ENCODE measurements at places on chromosomes 3 and 15.

DNA sequence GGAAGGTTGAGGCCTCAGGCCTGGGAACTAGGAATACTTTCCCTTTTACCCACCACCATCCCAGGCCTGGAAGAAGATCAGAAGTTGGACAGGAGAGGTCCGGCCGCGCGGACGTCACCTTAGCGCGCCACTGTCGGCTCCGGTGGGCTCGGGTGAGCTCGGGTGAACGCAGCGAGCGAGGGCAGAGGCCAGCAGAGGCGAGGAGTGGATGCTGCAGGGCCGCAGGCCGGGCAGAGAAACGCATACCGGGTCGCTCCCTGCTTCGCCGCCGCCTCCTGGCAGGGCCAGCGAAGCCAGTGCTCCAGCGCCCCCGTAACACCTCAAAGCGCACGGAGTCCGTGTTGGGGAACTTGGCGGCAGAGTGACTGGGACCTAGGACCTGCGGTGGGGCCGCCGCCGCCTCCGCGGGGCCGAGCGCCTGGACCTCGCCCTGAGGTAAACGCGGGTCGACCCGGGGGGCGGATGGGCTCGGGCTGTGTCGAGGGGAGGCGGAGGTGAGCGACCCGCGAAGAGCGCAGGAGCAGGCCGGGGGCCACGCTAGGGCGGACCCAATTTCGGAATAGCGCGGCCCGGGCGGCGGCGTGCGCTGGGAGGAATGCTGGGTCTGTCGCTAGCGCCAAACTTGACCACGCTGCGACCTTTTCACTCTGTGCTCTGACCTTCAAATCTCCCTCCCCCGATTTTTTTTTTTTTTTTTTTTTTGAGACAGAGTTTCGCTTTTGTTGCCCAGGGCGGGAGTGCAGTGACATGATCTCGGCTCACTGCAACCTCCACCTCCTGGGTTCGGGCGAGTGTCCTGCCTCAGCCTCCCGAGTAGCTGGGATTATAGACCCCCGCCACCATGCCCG lies 1.6 kb downstream of the CYP11A1 start:
- no peak for DNase-seq

GRCh38 chr15:40594429-40594836 lies 384 bp downstream of the KNL1 start:
- DNase-seq, result no peak

GRCh38 chr3:191721990-191722389 lies 261.0 kb downstream of the PYDC2 start:
- DNase-seq, result no peak

GRCh38 chr3:71466483-71466882 lies 117.0 kb downstream of the FOXP1 start:
- DNase-seq, result no peak

GRCh38 chr15:48432688-48433087 lies 101.5 kb downstream of the DUT start:
- DNase-seq, result no peak

GRCh38 chr3:97883736-97884135 lies 61.9 kb downstream of the CRYBG3 start:
- no peak for DNase-seq

GRCh38 chr3:56883828-56884227 lies 82.1 kb upstream of the ARHGEF3 start:
- no peak for DNase-seq

- no peak for DNase-seq
These were observed 33.1 kb downstream of the RBP2 start for GRCh38 chr3:139443186-139443585.

GRCh38 chr3:187807086-187807862 lies 62.0 kb upstream of the BCL6 start:
- DNase-seq, result peak; percentile 48

DNA sequence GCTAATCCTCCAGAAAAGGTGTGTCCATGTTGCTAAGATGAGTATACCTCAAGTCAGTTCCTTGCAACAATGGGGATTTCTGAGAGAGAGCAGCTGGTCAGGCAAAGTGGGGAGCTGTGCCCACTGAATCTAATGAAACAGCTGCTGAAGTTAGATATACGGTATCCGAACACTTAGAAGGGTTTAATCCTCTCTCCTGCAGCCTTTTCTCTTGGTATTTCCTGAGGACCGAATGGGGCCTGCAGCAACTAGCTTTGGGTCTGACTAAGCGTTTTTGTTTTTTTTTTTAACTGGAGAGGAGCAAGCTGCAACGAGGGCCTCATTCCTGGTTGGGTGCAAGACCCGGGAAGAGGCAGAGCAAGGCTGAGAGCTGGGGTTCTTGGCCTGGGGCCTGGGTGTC lies 37.6 kb upstream of the BNC1 start:
- DNase-seq, result no peak

DNA sequence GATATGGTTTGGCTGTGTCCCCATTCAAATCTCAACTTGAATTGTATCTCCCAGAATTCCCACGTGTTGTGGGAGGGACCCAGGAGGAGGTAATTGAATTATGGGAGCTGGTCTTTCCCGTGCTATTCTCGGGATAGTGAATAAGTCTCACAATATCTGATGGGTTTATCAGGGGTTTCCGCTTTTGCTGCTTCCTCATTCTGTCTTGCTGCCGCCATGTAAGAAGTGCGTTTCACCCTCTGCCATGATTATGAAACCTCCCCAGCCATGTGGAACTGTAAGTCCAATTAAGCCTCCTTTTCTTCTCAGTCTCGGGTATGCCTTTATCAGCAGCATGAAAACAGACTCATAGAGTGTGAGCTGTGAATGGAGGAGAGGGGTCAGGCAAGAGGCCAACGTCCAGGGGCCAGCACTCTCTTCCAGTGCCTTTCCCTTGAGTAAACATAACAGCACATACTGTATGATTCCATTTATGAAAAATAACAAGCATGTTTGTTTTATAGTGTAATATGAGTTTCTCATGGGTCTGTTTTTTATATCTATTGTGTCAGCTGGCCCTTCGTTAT lies 16.3 kb upstream of the LCTL start:
- DNase-seq, result no peak

GRCh38 chr3:59254976-59255375 lies 205.2 kb upstream of the CFAP20DC start:
- no peak for DNase-seq

DNA sequence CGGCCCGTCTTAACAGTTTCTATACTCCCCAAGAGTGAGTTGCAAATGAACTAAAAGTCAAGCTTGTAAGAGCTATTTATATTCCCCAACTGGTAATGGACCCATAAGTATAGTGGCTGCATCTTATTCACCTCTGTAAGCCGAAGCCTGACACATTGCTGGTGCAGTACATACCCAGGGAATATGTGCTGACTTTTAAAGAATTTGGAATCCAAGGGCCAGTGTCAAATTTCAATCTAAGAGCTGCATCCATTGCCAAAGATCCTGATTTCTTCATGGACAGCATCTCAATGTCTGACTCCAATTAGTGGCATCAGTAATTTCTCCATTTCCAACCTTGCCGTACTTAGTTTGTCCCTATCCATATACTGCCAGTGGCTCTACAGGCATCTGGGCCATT lies 42.0 kb downstream of the FRMD4B start:
- DNase-seq, result no peak

- peak; percentile 51 for DNase-seq
These were observed 31.2 kb downstream of the STRIT1 start for GRCh38 chr3:155262295-155262694.

DNA sequence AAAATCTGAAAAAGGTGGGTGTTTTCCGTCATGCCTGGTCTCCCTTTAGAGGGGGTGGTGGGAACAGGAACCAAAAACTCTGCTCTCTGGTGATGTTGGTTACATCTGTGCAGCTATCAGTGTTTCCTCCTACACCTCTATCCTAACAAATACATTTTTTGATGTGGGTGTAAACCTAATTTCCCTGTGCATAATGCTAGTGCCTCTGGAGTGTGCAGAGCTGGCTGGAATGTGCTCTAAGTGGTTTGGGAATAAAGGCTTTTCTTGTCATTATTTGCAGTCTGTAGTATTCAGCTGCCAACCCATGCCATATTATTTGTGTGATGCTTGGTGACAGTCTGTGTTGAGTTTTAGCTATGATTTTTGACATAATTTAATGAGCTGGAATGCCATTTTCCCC lies 547.6 kb downstream of the NLGN1 start:
- no peak for DNase-seq

GRCh38 chr3:8128686-8129085 lies 372.9 kb upstream of the LMCD1 start:
- DNase-seq, result no peak

DNA sequence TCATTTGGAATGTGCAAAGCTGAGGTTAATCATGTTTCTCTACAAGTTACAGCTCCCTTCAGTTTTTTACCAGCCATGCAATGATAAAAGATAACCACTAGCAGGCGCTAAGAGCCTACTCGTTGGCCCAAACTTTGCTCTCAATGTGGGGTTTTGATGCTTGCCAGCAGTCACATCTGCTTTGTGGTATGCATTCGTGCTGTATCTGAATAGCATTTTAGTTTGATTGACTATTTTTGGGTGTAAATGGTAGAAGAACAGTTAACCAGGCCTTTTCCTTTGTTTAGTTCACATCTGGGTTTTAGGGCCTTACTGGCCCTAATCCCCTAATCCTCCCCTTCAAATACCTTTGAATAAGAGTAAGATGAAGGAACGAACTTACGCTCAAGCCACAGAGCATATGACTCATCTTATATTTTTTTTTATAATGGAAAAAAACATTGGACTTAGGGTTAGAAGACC lies 4.4 kb upstream of the CLDN11 start:
- peak; percentile 62 for DNase-seq

- DNase-seq, result no peak
These were observed 53.0 kb downstream of the THSD4 start for GRCh38 chr15:71168166-71168834.

DNA sequence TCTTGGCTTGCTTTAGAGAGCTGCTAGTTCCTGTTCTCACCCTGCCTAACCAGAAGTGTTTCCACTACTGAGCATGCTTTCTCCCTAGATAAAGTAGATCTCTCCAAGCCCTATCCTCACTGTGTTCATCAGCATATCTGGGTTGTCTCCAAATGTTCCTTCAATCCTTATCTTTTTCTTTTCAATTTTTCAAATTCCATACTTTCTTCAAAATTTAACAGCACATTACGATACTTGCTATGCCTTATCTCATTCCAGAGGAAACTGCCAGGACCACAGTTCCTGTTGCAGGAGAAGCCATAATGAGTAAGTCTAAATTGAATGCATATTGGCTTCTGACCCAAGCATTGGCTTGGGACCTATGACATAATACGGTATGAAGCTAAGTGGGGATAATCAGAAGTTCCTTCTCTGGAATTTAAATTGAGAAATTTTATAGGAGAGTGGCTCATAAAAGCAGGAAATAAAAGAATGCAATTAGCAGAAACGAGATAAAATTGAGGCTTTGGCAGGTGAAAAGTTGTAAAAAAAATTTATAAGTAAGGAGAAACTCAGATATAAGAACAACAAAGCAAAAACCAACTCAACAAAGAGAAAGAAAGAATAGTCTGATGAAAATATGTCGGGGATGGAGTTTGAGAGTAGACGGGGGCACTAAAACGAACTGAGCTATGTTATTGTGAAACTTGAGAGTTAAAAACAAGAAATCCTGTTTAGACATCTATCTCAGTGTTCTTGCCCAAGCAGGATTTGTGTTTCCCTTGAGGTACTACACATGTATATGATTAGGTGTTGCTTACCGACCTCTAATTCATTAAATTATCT lies 631.7 kb upstream of the CCDC54 start:
- peak; percentile 91 for DNase-seq

DNA sequence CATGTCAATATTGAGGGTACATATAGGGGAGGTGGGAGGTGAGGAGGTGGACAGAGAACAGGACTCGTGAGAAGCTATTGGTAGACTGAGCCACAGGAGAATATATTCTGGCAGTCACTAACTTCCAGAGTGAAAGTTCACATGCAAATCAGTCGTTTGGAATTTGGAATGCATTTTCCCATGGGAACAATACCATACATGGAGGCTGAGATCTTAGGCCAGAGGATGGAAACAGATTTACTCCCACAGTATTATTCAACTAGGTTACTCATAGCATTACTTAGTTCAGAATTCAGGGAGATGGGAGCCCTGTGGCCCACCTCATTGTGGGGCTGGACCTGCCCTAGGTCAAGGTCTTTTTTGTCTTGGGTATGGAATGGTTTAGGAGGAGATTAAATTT lies 36.4 kb upstream of the ABHD2 start:
- peak; percentile 65 for DNase-seq

- no peak for DNase-seq
These were observed 75.8 kb upstream of the SYN2 start for GRCh38 chr3:11928381-11928780.

DNA sequence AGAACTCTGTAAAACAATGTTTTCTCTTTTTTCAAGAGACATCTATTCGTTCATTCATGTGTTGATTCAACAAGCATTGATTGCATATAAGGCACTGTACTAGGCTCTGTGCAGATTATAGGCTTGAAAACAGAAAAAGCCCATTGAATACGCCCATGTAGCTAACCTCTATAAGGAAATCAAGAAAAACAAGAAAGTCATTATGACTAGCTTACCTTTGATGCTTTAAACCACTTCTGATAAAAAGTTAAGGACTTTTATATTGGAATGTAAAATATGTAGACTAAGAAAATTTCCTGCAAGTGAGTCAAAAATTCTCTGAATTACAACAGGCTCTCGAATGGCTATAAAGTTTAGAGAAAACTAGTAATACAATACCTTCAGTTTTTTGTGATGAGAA lies 92.5 kb downstream of the BDH1 start:
- DNase-seq, result peak; percentile 55

GRCh38 chr3:147851062-147851461 lies 441.9 kb downstream of the ZIC1 start:
- DNase-seq, result no peak

GRCh38 chr3:135992072-135992471 lies 26.5 kb downstream of the PPP2R3A start:
- DNase-seq, result peak; percentile 73

- no peak for DNase-seq
These were observed 70.1 kb downstream of the AAGAB start for GRCh38 chr15:67184208-67184925.

- peak; percentile 60 for DNase-seq
These were observed 286.5 kb downstream of the NSUN3 start for GRCh38 chr3:94349310-94349878.

- no peak for DNase-seq
These were observed 38.4 kb upstream of the SLC6A6 start for GRCh38 chr3:14363991-14364390.

- DNase-seq, result no peak
These were observed 190.8 kb downstream of the ZNF621 start for GRCh38 chr3:40715551-40715950.

GRCh38 chr3:159892171-159892795 lies 96.4 kb upstream of the IL12A start:
- no peak for DNase-seq
